Activated CD4-positive, alpha-beta T cell treated with anti-CD3 and anti-CD28 coated beads for 4 hours (primary cell): ENCODE measurements at places on chromosomes 16 and 17.

DNA sequence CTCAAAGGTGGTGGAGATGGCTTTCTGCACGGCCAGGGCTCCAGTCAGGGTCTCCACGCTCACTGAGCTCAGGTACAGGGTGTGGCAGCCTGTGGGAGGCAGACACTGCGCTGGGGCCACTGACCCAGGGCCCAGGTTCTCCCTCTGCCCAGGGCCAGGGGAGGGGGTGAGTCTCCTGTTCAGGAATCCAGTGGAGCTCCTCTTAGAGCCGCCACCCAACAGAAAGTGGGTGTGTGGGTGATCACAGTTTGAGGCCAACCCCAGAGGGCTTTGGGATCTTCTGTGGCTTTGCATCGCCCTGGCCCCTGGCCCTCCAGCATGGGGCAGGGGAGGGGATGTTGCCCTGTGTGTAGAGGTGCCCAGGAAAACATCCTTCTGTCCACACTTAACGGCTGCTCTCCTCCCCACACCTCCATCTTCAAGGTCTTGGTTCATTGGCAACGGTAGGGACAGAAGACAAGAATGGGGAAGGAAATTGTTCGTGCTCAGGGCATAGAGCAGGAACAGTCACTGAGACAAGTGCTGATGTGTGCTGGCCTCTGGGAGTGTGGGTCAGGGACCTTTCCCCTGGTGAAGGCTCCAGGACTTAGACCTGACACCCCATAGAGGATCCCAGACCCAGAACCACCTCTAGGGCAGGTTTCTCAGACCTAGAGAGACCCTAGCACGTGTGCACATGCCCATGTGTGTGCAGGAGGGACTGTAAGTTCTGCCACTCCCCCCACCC is 21.5 kb downstream of the TNS4 start:
- no peak for DNase-seq

DNA sequence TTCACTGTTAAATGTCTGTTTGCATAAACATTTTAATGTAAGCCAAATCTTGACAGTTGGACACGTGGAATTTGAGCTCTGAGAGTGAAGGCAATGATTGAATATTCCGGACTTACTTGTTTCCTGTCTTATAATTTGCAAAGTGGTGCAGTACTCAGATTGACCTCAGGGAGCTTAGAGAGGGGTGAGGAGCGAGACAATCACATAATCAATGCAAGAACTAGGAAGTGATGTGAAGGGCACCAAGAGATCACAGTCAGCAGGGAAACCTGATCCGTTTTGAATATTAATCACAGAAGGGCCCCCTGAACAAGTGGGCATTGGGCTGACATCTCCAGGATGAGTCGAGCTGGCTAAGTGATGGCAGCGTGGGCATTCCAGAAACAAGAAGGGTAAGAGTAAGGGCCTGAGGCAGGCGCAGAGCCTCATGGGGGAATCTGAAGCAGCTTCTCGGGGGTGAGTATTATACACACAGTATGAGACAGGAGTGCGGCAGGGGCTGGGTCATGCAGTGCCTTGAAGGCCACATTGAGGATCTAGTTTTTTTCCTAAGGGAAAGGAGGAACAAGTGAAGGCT is 26.1 kb downstream of the TEX2 start:
- DNase-seq: no peak

GRCh38 chr17:47301161-47301560 is 22.6 kb upstream of the EFCAB13 start:
- DNase-seq: no peak

DNA sequence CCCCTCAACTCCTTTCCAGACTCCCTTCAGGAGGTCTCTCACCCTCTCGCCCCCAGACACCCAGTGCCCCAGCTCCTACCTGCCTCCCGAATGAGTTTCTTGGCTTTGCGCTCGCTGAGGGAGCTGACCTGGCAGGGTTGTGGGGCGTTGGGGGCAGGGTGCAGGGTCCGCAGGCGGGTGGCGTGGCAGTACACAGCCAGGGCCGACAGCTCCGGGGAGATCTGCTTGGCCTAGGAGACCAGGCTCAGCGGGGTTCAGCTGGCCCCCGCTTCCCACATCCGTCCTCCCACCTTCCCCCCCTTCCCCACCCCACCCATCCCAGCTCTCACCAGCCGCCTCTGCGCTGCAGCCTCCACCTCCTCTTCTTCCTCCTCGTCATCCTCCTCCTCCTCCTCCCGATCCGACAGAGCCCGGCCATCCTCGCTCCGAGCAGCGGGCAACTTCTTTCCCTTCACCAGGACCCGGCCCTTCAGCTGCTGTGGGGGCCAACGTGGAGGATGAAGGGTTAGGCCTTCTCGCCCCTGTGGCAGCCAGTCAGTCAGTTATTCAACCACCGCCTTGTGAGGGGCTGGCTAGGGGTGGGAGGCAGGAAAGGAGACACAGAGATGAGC is 17.2 kb downstream of the PLCD3 start:
- DNase-seq: no peak

DNA sequence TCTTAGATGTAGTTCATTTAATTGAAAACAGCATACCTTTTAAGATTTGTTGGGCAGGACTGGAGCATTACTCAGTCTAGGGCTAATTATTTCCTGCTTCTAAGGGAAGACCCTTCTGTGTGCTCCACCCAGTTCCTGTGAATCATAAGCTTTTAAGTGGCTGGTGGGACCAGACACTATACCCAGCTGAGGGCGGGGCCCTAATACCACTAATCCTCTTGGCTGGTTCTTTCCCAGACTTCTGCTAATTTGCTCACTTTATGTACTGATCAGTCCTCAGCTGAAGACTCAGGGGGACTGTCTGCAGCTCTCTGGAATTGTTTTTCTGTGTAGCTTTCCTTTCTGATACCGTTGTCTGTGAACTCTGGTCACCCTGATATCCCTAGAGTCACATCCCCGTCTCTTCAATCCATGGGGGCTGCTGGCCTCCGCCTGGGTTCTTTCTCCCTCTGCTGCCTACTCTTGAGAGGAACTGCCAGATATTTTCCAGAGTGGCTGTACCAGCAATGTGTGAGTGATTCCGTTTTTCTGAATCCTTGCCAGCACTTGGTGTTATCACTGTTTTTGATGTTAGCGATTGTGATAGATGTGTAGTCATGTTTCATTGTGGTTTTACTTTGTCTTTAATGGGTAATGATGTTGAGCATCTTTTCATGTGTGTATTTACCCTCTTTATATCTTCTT is 35.1 kb downstream of the MFSD11 start:
- DNase-seq: peak; percentile 67

DNA sequence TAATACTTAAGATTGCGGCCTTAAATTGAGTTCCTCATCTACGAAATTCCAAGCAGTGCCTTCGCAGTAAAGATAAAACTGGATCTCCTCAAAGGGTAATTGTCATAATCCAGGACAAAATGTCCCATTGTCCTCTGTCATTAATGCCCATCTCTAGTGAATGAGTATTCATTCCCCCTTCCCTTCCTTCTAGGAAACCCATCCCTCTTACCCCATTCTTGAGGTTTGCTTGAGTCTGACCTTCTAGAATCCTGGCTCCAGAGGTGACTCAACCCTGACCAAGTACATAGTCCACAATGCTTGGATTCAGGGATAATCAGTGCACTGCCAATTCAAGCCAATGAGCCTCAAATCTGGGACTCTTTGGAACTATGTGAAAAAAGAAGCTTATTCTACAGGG is 47.0 kb upstream of the MAF start:
- DNase-seq: no peak

GRCh38 chr16:81427219-81427618 is 17.4 kb upstream of the CMIP start:
- no peak for DNase-seq

DNA sequence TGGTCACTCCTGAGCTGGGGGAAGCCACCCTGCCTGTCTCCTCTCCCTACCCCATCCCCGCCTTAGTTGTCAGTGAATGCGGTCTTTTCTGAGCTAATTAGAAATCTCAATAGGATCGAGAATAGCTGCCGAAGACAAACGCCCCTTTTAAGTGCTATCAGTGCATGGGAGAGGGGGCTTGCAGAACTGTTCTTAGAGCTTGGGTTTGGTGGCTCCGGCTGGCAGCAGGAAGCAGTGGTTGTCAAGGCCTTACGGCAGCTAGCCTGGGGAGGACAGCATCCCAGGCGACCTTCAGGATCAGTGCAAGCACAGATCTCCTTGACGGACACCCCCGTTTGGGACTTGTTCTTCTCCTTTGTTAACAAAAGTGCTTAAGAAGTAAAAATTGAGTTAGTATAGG is 195.1 kb downstream of the CCDC182 start:
- DNase-seq: no peak

DNA sequence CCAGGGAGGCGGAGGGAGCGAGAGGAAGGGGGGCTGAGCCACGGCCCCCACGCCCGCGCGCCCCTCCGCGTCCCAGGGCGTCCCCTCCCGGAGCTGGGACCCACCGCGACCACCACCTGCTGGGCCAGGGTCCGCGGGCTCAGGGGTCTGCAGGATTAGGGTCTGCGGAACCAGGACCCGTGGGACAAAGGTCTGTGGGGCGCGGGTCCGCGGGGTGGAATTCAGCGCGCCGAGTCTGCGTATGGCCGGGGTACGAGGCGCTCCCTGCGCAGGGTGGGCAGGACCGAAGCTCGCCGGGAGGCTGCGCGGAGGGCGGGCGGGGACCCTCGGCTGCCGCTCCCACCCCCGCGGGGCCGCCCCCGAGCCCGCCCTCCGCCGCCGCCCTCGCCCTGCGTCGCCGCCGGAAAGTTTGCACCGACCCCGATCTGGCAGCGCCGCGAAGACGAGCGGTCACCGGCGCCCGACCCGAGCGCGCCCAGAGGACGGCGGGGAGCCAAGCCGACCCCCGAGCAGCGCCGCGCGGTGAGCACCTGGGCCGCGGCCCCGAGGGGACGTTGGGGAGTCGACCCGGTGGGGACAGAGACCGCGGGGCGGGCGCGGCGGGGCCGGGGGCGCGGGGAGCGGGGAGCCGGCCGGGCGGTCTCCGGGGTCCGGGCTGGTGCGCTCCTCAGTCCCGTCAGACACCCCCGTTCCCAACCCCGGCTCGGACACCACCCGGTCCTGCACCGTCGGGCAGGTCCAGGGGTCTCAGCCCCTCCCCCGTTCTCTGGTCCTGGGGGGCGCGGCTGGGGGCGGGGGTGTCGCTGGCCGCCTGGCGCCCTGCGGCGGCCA is at the start of gene GCGR:
GCGR (plus strand) TSS at position 423 of the 831 bp plus-strand sequence. CDS start 4,869 bp downstream, outside the sequence.
- DNase-seq: no peak

- no peak for DNase-seq
Measured at GRCh38 chr17:83186751-83187421, 107.5 kb downstream of the METRNL start.

GRCh38 chr16:6836766-6837165 is 495.9 kb upstream of the RBFOX1 start:
- no peak for DNase-seq

DNA sequence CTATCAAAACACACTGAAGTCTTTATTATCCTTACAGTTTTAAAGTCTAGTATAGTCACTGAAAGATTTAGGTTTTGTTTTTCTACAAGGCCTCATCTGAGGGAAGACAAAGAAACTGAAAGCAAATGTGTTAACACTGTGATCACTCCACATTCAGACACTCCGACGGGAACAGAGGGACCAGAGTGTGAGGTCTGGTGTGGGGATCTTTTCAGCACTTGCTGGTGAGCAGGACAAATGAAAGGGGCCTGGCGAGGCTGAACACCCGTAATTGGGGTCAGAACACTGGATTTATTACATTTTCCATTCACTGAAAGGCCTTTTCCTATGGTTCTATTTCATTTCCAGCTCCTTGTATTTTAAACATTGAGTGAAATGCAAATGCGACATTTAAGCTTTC is 910.5 kb downstream of the CDH11 start:
- DNase-seq: no peak

GRCh38 chr17:42096360-42097111 is 1.7 kb downstream of the ZNF385C start:
- DNase-seq: no peak

DNA sequence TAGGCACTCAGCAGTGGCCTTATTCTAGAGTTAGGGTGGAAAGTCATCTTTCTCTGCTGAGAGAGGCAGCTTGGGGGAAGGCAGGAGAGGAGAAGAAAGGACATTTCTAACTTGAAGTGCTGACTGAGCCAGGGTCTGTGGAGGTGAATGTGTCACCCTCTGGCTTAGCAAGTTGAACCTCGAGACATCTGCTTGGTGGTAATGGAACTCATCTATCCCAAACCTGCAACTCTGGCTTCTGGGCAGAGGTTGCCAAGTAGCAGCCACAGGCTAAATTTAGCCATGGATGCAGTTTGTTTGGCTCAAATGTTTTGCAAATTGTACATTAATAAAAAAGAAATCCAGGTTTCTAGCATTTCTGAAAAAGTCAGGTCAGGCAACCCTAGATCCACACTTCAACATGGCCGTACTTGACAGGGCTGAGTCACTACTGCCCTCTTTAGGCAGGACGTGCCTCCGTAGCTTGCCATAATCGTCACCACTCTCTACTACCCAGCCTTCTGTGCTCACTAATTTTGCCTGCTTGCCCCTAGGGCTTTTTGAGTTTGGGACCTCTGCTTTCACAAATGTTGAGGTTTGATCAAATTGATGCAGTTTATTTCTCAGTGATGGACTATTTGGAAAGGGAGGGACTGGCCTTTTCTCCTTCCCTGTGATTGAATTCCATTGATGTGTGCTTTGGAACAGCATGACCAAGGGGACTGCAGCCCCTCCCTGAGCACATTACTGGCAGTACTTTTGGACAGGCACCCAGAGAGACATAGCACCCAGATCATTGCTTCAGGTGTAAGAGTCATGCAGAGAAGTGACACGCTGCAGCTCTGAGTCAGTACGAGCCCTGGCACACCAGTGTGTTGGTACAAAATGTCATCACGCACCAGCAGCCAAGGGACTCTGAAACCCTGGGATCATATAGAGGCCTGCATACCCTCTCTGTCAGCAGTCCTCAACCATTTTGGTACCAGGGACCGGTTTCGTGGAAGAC is 5.2 kb downstream of the CDH13 start:
- no peak for DNase-seq

GRCh38 chr17:33725675-33726271 is 432.7 kb upstream of the ASIC2 start:
- no peak for DNase-seq

DNA sequence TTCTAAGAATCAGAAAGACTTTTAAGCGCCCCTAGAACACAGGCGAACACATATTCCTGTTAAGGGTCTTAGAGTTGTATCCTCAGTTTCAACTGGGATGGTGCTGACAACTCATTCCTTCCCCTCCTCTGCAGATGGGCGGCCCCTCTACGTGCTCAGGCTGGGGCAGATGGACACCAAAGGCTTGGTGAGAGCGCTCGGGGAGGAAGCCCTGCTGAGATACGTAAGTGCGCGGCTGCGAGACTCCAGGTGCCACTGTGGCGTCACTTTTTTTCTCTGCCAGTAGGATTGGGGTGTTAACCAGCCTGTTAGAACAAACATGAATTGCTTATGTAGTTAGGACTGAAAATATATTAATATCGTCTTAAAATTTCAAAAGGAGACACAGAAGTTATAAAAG is 62.7 kb downstream of the SEC14L1 start:
- no peak for DNase-seq

DNA sequence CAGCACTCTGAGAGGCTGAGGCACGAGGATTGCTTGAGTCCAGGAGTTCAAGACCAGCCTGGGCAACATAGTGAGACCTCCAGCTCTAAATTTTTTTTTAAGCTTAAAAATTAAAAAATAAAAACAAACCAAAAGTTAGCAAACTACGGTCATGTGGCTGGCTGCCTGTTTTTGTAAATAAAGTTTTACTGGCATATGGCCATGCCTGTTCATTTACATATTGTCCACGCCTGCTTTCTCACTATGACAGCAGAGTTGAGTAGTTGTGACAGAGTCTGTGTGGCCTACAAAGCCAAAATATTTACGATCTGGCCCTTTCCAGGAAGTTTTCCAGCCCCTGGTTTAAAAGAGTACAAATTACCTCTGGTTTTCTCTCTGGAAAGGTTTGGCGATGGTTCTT is 3.3 kb downstream of the SLX4 start:
- DNase-seq: no peak
